Pons (tissue), 1 donor: ENCODE measurements at places on chromosomes 3 and 15.

GRCh38 chr3:166456286-166456685, 619.1 kb upstream of the BCHE start:
- no peak for DNase-seq

- peak; percentile 16 for DNase-seq
These were observed 238.0 kb downstream of the FOXP1 start for GRCh38 chr3:71345429-71346040.

DNA sequence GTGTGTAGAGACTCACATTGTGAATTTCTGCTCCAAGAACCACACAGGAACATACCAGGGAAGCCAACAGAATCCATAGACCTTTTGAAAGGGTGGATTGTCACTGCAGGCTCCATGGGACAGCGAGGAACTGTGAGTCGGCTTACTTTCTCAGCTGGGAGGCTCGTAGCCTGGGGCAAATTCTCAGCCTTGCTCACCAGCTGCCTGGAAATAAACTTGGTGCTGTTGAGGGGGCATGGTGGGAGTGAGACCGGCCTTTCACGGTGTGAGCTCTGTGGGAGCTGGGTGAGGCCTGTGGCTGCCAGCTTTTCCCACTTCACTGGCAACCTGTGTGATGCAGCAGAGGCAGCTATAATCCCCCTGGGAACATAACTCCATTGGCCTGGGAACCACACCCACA, 146.6 kb upstream of the P2RY1 start:
- DNase-seq = no peak

DNA sequence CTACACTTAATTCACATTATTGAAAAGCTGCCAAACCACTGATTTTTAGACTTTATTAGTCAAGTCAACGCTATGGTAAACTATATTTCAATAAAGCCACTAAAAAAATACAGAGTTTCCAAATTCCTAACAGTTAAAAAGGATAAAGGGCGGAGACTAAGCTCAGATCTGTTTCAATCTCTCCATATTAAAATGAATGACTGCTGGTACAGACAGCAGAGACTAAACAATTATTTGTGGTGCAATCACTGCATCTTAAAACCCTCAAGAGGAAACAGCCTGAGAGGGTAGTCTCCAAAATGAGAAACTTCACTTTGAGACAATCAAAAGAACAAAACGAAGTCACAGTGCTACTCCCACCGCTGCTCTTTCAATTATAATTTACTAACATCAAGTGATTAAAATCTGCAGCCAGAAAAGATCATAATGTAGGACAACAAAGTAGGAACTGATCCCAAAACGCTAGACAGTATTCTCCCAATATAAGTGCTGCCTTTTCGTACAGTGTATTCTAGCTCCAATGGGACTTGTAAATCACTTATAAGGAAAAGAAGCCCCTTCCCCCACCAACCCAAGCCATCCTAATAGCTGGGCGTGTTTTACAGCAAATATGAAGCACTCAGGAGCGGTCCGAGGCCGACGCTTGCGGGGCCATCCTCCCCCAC, 1.2 kb downstream of the UBP1 start:
- peak; percentile 31 for DNase-seq

DNA sequence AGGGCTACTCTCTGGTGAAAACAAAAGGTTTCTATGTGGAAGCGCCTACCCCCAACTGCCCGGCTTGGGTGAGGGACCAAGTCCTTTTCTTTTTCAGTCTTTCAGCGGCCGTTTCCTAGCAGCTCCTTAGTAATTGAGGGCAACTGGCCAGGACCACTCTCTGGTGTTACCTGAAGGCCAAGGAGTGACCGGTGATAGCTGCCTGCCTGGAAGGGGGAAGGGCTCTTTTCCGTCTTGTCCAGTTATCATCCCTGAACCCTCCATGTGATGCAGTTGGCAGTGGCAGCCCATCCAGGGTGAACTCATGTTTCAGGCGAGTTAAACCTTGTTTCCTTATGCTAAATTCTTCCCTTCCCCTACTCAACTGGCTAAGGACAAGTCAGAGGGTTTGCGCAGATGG, 33.3 kb downstream of the RHCG start:
- DNase-seq = no peak

- no peak for DNase-seq
These were observed 793 bp downstream of the PCOLCE2 start for GRCh38 chr3:142888099-142888480.
